Left ventricle myocardium superior (tissue), 1 donor: ENCODE measurements at places on chromosomes 6 and 20. TPM values are rescaled to one million over a fixed set of nuclear protein-coding genes. Genes with fewer than 3 reads are reported as not detected.

DNA sequence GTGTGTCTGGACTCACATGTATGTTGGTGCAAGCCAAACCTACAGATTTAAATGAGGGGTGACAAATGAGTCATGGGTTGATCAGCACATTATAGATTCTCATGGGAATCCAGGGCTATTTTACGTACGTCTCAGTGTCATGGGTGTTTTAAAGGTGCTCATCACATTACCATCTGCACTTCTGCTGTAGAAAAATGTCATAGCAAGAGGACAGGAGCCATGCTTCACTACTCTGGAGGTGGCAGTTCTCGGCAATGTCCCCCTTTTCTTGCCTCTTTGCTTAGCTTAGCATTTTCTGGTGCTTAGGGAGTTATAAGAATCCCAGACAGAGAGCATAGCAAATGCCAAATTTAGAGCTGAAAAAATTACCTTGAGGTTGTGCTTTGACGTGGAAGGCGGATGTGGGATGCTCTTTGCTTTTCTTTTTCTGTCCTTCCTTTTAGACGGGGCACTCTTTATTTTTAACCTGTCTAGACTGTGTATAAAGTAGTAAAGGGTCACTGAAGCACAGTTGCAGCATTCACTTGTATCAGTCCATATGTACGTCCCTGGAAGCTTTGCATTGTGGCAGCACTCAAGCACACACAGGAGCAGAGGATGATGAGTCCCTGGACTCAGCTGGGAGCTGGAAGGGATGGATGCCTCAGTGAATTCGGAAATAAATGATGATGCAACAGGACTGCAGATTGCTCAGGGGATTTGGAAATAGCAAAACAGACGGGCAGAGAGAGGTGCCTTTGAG, 139.7 kb downstream of the SYNDIG1 start:
- no peak for DNase-seq

DNA sequence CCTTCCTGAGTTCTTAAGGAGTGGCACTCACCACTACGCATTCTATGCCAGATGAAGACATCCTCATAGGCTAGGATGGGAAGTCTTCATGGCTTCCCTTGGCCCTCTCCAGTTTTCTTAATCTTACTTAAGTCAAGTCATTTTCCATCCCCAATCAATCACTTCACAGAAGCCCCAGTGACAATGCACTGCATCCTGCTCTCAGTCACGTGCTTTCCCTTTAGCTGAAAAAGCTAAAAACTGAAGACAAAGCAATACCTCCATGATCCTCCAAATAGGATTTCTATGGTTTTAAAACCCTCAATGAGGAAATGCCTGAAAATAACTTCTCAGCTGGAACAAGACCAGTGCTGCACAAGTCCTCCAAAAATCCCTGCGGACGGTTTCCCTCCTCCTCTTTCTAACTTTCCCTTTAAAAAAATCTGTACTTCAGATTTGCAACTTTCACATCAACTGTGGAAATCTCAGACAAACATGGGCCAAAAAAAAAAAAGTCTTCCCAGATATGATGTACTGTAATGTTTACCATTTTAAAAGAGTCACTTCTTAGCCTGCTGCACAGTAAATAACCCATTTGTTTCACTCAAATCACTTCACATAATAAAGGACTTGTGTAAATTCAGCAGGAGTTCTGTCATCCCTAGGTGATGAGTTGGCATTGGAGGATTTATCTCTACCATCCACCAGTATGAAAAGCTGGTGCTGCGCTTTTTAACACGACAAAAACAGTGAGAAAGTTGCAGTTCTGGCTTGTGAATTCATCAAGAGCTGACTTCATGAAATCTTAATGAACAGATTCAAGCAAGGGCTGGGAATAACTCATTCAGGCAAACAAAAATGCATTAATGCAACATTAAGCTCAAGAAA, 590.0 kb upstream of the NOX3 start:
- no peak for DNase-seq

The NTSR1 gene
- not detected for total RNA-seq

DNA sequence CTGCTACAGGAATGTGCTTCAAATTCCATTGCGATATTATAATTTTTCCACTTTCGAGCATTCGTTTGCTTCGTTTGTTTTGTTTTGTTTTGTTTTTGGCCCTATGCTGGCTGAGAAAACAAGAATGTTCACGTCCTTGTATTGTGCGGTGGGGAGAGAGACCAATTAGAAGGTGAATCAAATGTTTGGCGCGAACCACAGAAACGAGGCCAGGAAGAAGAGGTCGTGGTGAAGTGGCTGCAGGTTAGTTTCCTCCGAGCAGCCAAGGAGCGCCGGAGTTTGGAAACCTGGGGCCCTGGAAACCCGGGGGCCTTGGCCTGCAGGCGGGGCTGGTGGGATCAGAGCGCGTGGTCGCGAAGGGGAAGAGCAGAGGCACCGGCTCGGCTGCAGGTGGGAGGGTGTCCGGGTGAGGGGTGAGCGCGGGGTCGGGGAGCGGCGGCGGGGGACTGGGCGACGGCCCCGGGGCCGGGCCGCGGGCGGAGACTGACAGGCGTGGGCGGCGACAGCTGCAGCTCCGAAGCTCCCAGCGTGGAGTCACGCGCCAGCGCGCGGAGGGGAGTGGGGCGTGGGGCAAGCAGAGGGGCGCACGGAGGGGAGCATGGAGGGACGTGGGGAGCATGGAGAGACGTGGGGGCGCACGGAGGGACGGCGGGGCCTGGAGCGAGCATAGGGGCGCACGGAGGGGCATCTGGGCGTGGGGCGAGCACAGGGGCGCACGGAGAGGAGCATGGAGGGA, 141.5 kb upstream of the PDE10A start:
- DNase-seq, result peak; percentile 63

DNA sequence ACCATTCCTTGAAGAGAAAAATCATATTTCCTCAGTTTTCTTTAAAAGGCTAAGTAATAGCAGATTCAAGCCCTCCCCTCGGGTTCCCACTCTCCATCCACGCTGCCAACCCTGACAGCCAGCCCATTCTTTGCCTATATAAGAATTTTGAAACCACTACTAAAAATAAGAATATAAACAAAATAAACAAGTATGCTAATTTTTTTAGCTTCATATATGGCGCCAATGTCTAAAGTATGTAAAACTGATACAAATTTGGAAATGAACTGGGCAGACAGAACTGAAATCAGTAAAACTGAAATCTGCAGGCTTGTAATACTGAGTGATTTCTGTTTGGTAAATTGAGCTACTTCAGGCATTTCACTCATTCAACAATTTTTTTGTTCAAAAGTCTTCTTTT, 19.0 kb downstream of the ELOVL2 start:
- DNase-seq, result no peak

GRCh38 chr20:2174067-2174466, 72.4 kb downstream of the STK35 start:
- no peak for DNase-seq

The SRSF12 gene
- 0.07 TPM for total RNA-seq

The LCA5 gene
- 2.4 TPM for total RNA-seq

The TSBP1 gene
- total RNA-seq, result not detected

DNA sequence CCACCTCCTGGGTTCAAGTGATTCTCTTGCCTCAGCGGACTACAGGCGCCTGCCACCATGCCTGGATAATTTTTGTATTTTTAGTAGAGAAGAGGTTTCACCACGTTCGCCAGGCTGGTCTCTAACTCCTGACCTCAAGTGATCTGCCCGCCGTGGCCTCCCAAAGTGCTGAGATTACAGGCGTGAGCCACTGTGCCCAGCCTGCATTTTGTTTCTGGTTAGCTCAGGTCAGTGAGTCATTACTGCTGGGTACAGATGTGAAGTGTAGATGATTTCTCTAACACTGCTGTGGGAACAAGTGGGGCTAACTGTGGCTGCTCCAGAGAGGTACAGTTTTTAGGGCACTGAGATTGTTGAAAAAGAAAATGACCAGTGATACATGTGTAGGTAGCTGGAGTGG, 188.6 kb downstream of the PRL start:
- peak; percentile 41 for DNase-seq

DNA sequence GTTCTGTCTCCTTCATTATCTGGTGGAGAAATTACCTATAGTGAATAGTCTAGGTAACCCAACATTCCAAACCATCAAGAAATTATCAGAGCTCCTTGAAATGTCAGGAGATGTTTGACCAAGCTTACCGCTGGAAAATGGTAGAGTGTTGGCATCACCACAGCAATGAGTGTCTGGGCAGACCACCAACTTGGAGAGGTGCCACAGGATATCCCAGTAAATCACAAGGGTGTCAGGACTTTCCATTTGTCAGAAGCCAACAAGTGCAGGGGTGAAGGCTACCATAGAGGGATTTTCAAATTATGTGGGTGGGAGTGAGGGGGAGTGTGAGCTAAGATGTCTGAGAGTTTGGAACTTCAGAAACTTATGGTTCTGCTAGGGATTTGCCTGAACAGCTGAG, 73.2 kb downstream of the VGLL2 start:
- DNase-seq, result peak; percentile 56

The DCBLD1 gene
- 6.0 TPM for total RNA-seq

GRCh38 chr6:89597988-89598387, 40.6 kb downstream of the LYRM2 start:
- no peak for DNase-seq

The POU3F2 gene
- total RNA-seq, result not detected

DNA sequence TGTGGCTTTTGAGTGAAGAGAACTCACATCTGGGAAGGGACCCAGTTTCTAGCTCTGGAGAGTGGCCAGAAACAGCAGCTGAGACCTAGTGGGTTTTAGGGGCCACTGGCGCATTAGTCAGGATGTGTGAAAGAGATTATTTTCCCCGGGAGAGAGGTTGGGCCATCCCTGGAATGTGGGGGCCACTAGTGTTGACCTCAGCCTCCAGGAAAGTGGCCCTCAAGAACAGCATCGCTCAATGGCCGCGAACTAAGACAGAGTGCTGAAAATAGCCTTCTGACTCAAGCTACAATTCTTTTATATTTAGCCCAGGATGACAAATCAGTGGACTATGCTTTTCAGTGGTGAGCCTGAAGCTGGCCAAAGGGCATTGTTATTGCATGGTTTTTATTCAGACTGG, 210.4 kb upstream of the RNF24 start:
- DNase-seq, result no peak

DNA sequence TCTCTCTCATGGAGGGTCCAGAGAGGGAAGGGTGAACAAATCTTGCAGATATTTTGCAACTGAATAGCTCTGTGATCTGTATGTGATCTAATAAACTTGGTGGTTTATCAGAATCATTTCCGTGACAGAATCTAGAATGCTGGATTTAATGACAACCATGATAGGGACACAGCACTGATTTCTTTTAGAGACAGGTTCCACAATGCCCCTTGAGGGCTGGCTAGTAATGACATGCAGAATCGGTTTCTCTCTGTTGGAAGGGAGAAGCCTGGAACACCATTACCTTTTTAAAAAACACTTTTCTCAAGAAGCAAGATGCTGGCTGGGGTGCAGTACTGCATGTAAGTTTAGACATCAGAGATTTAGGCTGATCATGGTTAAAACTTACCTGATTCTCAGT, 313.4 kb downstream of the CDH26 start:
- no peak for DNase-seq

The RSPO4 gene
- 0.42 TPM for total RNA-seq

The BPIFB2 gene
- not detected for total RNA-seq
